Stimulated activated CD4-positive, alpha-beta T cell treated with anti-CD3 and anti-CD28 coated beads, TNF-alpha, amount 100 ng/mL, for 48 hours (primary cell): ENCODE measurements at places on chromosomes 2 and 18.

DNA sequence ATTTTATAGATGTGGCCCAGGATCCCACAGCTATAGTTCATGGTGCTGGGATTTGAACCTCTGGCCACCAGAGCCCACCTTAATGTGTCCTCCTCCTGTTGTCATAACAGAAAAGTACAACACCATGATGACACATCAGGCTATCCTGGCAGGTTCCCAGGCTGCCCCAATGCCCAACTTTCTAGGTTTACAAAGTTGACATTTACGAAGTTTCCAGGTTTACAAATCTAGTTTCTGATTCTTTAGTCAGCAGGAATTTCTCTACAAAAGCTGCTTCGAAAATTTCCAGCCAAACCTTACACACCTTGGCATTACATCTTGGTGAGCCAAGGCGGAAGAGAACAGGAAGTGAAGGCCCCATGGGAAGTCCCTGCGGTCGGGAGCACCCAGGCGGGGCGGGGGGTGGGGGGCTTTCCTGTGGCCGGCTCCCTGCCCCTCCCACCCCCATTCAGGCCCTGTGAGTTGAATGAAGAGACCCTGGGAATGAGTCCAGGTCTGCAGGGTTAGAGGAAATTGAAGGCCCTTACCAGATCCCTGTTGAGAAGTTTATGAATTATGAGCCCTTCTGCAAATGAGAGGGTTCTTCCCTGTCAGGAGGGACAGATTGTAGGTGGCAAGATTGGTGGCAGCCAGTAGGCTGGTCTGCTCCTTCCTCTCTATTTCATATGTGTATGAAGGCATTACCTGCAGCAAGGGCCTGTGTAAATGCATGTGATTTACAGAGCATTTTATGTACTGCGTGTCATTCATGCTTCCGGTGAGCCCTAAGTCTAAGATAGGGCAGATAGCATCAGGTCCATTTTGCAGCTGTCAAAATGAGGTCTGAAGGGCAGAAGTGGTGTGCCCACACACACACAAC, 11.1 kb upstream of the IL1RN start:
- DNase-seq: no peak

GRCh38 chr2:52613064-52613463, 1154.5 kb upstream of the CHAC2 start:
- DNase-seq: no peak

DNA sequence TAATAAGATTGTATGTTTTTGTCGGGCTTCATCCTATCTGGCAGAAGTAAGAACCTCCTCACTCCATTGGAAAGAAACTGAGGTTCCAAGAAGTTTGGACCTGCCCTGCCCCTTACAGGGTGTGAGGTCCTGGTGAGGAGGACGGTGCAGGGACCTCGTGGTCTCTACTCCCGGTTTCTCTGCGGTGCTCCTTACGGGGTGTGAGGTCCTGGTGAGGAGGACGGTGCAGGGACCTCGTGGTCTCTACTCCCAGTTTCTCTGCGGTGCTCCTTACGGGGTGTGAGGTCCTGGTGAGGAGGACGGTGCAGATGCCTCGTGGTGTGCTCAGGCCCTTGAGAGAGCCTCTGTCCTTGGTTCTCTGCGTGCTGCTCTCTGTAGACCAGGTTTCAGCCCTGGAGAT, 5.2 kb downstream of the CTDP1 start:
- DNase-seq: no peak

GRCh38 chr2:69641887-69642708, 1.4 kb downstream of the AAK1 start:
- no peak for DNase-seq

GRCh38 chr2:174740721-174741120, 23.6 kb downstream of the CHRNA1 start:
- DNase-seq: no peak

GRCh38 chr18:54440292-54440691, 82.6 kb downstream of the C18orf54 start:
- no peak for DNase-seq

DNA sequence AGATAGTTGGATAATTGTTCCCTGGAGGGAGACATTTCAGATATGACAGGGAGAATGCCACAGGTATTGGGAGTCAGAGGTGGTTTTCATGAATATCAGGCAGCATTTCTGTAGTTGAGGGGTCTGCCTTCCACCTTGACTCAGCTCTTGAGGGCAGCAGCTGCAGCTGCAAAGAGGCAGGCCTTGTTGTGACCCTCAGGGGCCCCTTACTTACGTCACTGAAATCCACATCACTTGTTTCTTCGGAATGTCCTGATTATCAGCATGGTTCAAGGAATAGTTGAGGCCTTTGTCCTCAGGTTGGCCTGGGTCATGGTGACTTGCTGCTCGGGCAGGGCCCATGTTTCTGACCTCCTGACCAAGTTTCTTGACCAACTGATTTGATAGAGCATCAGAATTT, 46.9 kb downstream of the TMEM17 start:
- DNase-seq: no peak

GRCh38 chr18:58495207-58495606, 133.7 kb downstream of the ALPK2 start:
- no peak for DNase-seq

DNA sequence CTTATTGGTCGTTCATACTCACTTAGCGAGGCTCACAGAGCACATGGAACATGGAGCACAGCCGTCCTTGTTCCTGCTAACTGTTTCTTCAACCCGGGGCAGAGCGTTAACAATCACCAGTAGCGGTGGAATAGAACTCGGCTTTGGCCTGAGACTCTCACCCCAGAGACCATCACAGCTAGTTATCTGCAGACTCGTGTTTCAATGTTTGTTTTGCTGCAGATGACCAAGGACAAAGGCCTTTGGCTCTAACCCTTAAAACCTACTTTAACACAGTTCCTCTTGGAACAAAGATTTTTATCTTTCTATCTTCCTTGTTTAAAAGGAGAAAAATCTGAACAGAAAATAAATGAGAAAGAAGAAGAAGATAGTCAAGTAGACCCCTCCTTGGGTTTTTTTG, 320.2 kb upstream of the UBE2E3 start:
- no peak for DNase-seq

DNA sequence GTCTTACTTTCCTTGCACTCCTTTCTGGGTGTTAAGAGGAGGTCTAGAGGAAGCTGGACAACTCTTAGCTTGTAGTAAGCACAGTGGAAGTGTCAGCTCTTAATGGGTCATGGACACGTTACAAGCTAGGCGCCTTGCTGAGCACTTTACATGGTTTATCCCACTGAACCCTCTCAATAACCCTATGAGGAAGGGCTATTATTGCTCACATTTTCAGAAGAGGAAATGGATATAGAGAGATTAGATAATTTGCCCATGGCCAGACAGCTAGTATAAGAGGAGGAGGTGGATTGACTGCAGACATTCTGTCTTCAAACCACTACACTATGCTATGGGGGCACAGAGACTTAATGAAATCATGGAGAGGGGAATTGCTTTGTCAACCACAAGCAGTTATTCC, 8.3 kb upstream of the IL1RN start:
- no peak for DNase-seq

- DNase-seq: no peak
Observed at GRCh38 chr2:56749152-56749752, 565.5 kb downstream of the CCDC85A start.

GRCh38 chr18:13375302-13376255, 157.0 kb downstream of the LDLRAD4 start:
- peak; percentile 72 for DNase-seq

DNA sequence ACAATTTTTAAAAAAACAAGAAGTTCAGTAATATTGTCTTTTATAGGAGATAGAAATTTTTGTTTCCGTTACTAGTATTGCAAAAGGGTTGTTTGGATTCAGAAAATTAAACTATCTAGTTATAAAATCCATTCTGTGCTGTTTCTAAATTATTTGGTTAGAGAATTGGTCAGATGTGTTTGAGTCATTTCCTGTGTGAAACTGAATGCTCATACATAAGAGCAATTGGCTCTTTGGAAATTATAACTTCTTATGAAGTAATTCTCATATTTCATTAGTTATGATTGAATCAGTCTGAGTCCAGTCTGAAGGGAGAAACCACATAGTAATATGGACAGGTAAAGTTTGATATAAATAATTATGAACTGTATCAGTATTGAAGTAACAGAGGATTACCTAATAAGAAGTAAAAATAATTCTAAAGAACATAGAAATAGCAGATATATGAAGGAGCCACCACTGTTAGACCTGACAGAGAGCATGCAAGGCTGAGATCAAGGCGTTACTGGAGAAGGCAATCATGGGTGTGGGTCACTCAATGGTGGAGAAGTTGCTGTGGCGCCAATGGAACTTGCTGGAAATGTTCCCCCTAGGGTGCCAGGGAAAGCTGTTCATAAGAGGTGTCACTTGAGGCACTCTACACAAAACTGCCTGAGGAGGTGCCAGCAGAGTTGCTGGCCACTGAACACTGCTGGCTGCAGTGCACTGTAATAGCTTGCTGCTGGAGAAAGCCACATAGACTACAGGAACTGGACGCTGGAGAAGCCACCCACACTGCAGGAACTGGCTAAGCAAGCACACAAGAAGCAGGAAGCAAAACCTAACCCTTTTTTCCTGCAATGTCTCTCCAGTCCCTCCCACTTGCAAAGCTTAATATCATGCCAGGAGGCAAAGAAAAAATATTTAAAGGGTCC, 18.0 kb upstream of the FAP start:
- no peak for DNase-seq

GRCh38 chr2:41241325-41242000, 789.6 kb upstream of the SLC8A1 start:
- DNase-seq: no peak

DNA sequence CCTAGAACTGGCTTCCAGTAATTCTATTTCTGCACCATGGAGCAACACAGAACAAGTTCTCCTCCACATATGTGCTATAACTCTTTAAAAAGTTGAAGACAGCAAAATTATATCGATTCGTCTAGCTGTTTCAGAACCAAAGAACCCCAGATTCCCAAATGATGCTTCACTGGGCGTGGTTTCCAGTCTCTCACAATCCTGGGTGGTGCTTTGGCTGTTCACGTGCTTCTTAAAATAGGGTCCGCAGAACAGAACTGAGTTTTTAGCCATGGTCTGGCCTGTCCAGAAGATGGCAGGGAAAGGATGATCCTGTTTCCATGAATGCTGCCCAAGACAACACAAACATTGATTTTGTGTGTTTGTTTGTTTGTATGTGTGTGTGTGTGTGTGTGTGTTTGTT, 37.6 kb upstream of the PARD3B start:
- no peak for DNase-seq

- DNase-seq: no peak
Observed at GRCh38 chr2:241559323-241560161, 997 bp downstream of the BOK start.

DNA sequence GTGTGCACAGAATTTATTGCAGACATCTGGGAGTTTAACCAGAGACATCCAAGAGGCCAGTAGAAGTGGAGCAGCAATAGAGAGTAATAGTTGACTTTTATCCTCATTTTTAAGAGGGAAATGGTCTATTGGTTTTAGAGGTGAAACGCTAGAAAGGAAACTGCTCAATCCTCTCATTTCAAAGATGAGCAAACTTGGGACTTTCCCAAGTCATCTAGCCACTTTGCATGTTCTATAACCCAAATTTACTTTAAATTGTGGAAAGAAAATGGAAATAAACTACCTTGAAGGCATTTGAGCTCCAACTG, 601.7 kb downstream of the ARHGAP15 start:
- DNase-seq: no peak

- DNase-seq: no peak
Observed at GRCh38 chr2:198762441-198762840, 695.3 kb downstream of the SATB2 start.

- no peak for DNase-seq
Observed at GRCh38 chr2:46562451-46562840, 83.1 kb downstream of the TMEM247 start.

- no peak for DNase-seq
Observed at GRCh38 chr2:128290356-128290755, 28.3 kb downstream of the HS6ST1 start.

DNA sequence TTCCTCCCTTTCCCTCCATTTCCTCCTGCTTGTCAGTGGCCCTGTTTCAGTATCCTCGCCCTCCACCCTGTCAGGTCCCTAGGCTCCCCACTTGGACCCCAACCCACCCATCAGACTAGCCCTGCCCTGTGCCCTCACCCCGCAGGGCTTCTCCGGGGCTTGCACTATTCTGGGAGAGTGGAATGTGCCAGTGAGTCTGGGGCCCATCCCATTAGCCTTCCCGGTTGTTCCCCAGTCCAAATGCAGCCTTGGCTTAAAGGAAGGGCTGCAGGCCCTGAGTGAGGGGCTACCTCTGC, 45.5 kb downstream of the MYO7B start:
- DNase-seq: no peak

DNA sequence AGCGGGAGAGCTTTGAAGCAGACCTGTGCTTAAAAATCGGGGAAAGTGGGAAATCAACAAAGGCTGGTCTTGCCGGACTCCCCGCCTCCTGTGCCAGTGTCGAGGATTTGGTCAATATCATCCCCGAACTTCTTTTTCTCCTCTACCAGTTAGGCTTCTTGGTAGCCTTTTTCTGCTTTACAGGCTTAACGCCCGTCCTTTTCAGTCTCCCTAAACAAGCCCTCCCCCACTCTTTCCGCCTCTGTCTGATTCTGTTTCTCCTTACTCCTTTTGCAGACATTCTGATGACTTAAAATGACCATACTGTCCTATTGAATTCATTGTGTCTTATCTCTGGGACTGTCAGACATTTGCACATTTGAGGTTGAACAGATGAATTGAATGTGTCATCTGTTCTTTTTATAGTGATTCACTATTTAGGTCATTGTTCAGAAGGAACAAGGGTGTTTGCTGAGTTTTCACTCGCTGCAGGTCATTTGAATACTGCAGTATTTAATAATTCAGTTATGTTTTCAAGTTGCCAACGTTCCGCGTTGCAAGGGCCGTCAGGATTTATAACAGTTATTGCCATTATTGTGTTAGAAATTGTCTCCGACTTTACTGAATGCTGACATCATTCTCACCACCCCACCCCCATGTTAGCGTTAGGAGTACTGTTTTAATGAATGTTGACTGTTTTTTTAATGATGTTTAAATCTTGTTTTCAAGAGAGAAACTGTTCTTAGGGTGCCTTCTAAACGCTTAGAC, 1.1 kb downstream of the ITGAV start:
- DNase-seq: no peak

GRCh38 chr2:160266037-160266551, 66.0 kb upstream of the ITGB6 start:
- no peak for DNase-seq

- DNase-seq: no peak
Observed at GRCh38 chr2:127408807-127409099, 9.5 kb upstream of the PROC start.

DNA sequence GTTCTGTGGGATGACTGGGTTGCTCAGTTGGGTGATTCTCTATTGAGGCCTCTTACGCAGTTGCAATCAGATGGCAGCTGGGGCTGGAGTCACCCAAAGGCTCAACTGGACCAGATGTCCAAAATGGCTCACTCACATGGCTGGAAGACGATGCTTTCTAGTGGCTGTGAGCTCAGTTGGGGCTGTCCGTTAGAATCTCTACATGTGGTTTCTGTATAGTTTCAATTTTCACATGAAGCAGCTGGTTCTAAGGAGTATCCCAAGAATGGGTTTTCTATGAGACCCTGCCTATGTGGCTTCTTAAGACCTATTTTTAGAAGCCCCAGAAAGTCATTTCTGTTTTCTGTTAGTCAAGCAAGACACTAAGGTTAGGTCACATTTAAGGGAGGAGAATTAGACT, 4.4 kb downstream of the XRCC5 start:
- DNase-seq: no peak
